ENCODE measurements at places on chromosomes 7 and 10.

- no peak for DNase-seq
Measured at GRCh38 chr10:102654566-102654965, 10.3 kb downstream of the TRIM8 start.

GRCh38 chr10:4784667-4785333 lies 41.2 kb upstream of the AKR1E2 start:
- no peak for DNase-seq

DNA sequence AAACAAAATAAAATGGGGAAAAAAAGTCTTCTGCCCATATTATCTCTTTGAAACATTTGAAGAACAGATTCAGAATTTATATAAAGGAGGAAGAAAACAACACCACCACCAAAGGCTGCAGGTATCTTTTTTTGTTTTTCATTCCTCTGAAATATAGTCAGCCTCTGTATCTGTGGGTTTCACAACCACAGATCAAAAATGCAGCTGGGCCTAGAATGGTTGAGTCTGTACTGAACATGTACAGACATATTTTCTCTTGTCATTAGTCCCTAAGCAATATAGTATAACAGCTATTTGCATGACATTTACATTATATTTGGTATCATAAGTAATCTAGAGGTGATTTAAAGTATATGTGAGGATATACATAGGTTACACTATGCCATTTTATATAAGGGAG lies 559.7 kb upstream of the LRRN3 start:
- DNase-seq, result no peak

DNA sequence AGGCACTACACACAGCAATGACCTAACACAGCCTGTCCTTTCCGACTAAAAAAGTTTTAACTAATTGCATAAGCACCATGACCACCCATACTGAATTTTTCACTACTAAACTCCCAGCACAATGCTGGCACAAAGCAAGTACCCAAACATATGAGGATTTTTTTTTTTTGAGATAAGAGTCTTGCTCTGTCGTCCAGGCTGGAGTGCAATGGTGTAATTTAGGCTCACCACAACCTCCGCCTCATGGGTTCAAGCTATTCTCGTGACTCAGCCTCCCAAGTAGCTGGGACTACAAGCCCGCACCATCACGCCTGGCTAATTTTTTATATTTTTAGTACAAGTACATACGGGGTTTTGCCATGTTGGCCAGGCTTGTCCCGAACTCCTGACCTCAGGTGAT lies 5.1 kb downstream of the UBE2H start:
- DNase-seq, result no peak

DNA sequence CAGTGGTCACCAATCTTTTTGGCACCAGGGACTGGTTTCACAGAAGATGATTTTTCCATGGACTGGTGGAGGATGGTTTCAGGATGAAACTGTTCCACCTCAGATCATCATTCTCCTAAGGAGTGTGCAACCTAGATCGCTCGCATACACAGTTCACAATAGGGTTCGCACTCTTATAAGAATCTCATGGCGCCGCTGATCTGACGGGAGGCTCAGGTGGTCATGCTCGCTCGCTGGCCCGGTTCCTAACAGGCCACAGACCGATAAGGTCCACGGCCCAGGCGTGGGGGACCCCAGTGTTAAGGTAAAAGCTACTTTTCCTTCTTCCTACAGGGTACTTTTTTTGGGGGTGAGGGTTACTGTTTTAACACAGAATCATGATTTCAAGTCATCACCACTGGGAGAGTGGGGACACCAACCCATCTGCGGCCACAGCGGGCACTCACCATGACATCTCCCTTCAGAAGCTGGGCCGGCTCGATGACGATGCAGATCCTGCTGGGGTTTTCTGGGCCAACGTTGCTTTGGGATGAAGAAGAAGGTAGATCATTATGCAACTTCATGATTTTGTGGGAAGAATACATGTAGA lies 170.5 kb downstream of the TNS3 start:
- no peak for DNase-seq

GRCh38 chr7:73683788-73684693 lies 644 bp downstream of the BUD23 start:
- DNase-seq, result no peak

GRCh38 chr7:44750424-44750823 lies 1.8 kb downstream of the ZMIZ2 start:
- no peak for DNase-seq

- DNase-seq, result peak; percentile 42
Measured at GRCh38 chr10:971150-971542, 17.1 kb upstream of the GTPBP4 start.

- DNase-seq, result peak; percentile 55
Measured at GRCh38 chr10:33382921-33383713, 48.6 kb upstream of the NRP1 start.

GRCh38 chr7:40101201-40101600 lies 33.2 kb downstream of the MPLKIP start:
- no peak for DNase-seq

- DNase-seq, result peak; percentile 96
Measured at GRCh38 chr7:18508443-18509427, 13.2 kb downstream of the HDAC9 start.

DNA sequence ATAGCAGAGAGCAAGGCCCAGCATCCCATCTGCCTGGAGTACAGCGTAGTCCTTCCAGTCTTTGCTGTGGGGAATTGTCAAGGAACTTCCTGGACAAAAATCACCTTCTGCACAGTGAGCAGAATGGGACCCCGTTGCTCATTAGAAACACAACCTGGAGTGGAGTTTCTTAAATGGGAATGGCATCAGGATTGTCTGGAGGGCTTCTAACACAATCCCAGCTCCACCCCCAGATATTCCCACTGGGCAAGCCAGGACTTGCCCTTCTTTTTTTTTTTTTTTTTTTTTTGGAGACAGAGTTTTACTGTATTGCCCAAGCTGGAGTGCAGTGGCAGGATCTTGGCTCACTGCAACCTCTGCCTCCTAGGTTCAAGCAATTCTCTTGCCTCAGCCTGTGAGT lies 356.4 kb downstream of the GALNT17 start:
- DNase-seq, result peak; percentile 89

DNA sequence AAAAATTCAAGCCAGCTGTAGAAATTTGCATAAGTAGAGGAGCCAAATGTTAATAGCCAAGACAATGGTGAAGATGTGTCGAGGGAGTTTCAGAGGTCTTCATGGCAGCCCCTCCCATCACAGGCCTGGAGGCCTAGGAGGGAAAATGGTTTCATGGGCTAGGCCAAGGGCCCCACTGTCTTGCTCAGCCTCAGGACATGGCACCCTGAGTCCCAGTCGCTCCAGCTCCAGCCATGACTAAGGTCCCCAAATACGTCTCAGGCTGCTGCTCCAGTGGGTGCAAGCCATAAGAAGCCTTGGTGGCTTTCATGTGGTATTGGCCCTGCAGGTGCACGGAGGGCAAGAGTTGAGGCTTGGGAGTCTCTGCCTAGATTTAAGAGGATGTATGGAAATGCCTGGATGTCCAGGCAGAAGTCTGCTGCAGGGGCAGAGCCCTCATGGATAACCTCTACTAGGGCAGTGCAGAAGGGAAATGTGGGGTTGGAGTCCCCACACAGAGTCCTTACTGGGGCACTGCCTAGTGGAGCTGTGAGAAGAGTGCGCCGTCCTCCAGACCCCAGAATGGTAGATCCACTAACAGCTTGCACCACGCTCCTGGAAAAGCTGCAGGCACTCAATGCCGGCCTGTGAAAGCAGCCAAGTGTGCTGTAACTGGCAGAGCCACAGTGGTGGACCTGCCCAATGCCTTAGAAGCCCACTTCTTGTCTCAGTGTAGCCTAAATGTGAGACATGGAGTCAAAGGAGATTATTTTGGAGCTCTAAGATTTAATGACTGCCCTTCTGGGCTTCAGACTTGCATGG lies 19.2 kb downstream of the TBATA start:
- no peak for DNase-seq

DNA sequence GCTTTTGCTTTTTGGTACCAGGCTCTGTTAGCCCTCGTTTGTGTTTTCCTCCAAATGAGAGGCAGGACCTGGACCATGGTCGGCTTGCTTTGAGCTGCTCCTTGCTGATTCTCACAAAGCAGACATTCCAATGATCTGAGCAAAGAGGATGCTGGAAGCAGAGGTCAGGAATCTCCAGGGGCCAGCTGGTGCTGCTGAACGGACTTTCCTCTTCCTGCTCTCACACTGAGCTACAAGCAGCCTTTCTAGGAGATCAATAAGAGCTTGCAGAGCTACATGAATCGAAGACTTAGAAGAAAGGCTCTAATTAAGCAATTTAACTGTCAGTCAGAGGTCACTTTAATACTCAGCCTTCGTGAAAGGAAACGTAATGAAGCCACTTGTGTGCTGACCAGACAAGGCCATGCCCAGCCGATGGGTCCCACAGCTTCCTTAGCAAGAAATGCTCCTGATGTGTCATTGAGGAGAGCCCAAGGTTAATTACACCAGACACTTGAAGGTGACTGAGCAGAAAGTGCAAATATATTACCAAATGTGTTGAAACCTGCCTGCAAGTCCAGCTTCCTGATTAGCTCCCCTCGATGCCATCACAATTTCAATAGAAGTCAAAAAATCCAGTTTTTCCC lies 151.3 kb upstream of the RSU1 start:
- peak; percentile 88 for DNase-seq

GRCh38 chr7:25722856-25723255 lies 429.1 kb upstream of the NFE2L3 start:
- DNase-seq, result no peak

- DNase-seq, result no peak
Measured at GRCh38 chr10:123536176-123536845, 129.8 kb upstream of the GPR26 start.

GRCh38 chr7:101031082-101031481 lies 11.2 kb downstream of the MUC17 start:
- no peak for DNase-seq

- DNase-seq, result no peak
Measured at GRCh38 chr10:37896436-37896835, 39.0 kb upstream of the ZNF248 start.

GRCh38 chr10:7484456-7485243 lies 73.8 kb upstream of the SFMBT2 start:
- no peak for DNase-seq

- no peak for DNase-seq
Measured at GRCh38 chr10:119031496-119032059, 2.1 kb downstream of the NANOS1 start.

DNA sequence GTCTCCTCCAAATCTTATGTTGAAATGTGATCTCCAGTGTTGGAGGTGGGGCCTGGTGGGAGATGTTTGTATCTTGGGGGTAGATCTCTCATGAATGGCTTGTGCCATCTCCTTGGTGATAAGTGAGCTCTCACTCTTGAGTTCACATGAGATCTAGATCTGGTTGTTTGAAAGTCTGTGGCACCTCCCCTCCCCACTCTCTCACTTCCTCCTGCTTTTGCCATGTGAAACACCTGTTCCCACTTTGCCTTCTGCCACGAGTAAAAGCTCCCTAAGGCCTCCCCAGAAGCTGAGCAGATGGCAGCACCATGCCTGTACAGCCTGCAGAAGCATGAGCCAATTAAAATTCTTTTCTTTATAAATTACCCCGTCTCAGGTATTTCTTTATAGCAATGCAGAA lies 23.5 kb downstream of the TMEM229A start:
- DNase-seq, result no peak

DNA sequence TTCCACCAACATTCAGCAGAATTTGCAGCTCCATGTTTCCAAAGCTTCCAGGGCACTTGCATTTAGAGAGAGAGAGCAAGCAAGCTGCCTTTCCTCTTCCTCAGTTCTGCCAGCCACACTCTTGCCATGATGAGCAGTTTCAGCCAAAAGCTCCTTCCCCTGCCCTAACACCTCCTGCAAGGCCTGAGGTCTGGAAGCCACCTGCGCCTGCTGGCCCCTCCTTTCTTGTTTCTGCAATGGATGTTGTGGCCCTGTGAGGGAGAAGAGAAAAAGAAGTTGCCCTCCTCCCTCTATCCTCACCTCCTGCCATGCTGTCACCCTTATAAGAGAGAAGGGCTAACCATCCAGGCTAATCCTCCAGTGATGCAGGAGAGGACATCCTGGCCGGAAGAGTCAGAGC lies 48.7 kb downstream of the IKZF1 start:
- no peak for DNase-seq

DNA sequence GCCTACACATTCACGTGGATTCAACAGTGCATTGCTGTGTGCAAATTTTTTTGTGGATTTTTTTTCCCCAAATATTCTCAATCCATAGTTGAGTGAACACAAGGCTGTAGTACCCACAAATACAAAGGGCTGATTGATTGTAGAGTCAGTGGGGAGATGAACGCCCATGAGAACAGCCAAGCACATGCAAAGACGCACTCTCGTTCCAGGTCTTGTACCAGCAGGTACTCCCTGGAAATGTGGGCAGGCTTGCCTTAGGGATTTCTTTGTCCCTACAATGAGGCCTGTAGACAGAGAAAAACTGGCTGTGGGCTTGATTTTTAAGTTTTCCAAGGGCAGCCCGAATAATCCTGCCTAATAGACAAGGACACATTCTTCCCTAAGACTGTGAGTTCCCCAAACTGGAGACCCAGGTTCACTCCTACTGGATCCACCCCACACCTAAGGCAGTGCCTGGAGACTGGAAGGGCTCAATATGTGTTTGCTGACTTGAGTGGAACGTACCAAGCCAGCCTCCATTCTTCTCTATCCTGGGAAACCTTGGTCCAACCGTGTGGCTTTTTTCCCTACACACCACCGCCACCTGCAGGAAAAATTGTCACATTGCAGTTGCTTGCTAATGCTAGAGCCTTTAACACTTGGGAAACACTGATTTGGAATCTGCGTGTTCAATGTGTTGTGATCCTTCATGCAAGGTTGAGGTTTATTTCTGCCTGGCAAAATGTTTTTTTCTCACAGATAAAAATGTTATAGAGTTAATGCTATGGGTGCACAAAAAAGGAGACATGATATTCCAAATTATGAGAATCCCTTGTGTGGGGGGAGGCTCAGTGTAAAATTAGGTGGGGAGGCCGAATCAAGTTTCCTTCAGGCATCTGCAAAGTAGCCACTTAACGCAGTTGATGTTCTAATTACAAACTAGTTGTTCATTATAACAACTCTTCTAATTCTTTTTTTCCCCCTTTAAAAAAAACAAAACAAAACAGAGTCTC lies 49.3 kb downstream of the PPP1R17 start:
- peak; percentile 60 for DNase-seq

DNA sequence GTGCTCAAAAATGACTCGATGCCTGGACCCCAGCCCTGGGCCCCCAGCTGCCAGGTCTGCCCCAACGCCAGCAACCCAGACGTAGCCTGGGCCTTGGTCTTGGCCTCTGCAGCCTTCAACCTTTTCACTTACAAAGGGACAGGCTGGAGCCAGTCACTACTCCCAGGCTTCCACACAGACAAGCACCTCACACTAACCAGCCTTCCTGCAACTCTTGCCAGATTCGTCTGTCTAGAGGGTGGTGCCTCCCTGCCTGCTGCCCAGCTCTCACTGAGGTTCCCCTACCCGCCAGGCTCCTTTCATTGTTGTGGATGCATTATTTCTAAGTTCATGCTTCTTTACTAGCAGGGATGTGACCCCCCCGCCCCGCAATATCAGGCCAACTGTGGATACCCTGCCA lies 56.3 kb downstream of the NUDCD3 start:
- no peak for DNase-seq
